Activated naive CD8-positive, alpha-beta T cell treated with anti-CD3 and anti-CD28 coated beads for 36 hours (primary cell): ENCODE measurements at places on chromosomes 13 and 19.
A peak's percentile ranks its signal among the peaks of the same experiment; 100 is the strongest.

DNA sequence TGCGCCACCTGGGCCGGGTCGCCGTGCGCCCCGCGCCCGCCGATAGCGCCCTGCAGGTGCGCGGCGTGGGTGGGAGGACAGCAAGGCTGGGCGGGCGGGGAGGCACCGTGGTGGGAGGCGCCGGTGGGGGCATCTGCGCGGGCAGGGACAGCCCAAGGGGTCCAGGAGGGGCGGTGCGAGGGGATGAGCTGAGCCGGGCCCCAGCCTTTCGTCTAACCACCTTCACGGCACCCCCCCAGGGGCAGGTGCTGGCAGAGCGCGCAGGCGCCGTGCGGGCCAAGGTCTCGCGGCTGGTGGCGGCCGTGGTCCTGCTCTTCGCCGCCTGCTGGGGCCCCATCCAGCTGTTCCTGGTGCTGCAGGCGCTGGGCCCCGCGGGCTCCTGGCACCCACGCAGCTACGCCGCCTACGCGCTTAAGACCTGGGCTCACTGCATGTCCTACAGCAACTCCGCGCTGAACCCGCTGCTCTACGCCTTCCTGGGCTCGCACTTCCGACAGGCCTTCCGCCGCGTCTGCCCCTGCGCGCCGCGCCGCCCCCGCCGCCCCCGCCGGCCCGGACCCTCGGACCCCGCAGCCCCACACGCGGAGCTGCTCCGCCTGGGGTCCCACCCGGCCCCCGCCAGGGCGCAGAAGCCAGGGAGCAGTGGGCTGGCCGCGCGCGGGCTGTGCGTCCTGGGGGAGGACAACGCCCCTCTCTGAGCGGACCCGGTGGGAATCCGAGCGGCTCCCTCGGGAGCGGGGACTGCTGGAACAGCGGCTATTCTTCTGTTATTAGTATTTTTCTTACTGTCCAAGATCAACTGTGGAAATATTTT, 3.1 kb downstream of the KISS1R start:
- H3K36me3 ChIP-seq = peaks cover 4% of the 10 kb centered on the region
- peaks cover 13% of the 10 kb centered on the region for H3K4me1 ChIP-seq
- H3K4me3 ChIP-seq = peak overlapping the region; percentile 79
- H3K27ac ChIP-seq = no peak overlapping the region
- H3K27me3 ChIP-seq = no peaks in the 10 kb centered on the region

GRCh38 chr19:35373492-35373891, 2.6 kb downstream of the GPR42 start:
- peaks cover 2% of the 10 kb centered on the region for H3K4me1 ChIP-seq
- peaks cover 10% of the 10 kb centered on the region for H3K27me3 ChIP-seq
- H3K36me3 ChIP-seq = no peaks in the 10 kb centered on the region
- DNase-seq = no peak
- H3K4me3 ChIP-seq = no peak overlapping the region
- no peak overlapping the region for H3K27ac ChIP-seq

- H3K36me3 ChIP-seq = no peaks in the 10 kb centered on the region
- no peak overlapping the region for H3K4me3 ChIP-seq
- no peak for DNase-seq
These were observed 2819.7 kb downstream of the PCDH9 start for GRCh38 chr13:64410276-64411053.

GRCh38 chr13:76406243-76406642, 480.0 kb downstream of the KCTD12 start:
- DNase-seq = no peak
- no peaks in the 10 kb centered on the region for H3K27me3 ChIP-seq
- no peaks in the 10 kb centered on the region for H3K4me1 ChIP-seq

DNA sequence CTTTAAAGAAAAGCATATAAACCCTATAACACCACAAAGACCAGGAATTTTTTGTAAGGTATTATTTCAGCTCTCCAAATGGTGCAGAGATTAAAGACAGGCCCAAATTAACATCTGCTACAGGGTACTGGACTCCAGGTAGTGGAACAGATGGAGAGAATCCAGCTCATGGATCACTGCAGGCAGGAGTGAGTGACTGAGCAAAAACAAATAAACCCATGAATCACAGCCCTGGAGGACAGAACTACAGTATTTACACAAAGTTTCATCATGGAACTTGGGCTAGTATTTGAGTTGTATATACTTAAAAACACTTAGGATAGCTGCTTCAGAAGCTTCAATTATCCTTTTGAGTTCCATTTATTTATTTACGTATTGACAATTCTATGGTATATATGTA, 132.8 kb upstream of the SPRY2 start:
- no peaks in the 10 kb centered on the region for H3K36me3 ChIP-seq
- H3K4me3 ChIP-seq = no peak overlapping the region
- no peaks in the 10 kb centered on the region for H3K27me3 ChIP-seq
- H3K4me1 ChIP-seq = no peaks in the 10 kb centered on the region
- DNase-seq = no peak

GRCh38 chr19:13152356-13152973, 2.3 kb downstream of the IER2 start:
- DNase-seq = no peak
- peak overlapping the region; percentile 100 for H3K27ac ChIP-seq
- peak overlapping the region; percentile 99 for H3K4me3 ChIP-seq
- peaks cover 26% of the 10 kb centered on the region for H3K36me3 ChIP-seq
- H3K27me3 ChIP-seq = peaks cover 14% of the 10 kb centered on the region

DNA sequence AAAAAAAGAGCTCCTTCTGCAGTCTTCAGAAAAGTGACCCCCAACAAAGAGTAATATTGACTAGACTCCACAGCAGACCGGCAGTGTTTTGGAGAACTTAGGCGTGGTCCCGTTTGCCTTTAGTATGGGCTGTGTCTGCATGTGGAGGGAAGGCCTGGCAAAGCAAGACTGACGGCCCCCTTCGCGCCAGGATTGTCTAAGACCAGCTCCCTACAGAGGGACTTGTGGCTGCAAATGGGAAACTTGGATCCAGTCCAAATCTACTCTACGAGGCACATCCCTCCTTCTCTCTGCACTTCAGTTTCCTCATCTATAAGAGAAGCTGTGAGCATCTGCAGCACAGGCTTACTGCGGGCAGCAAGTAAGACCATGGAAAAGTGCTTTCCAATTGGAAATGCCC, 350.0 kb downstream of the ZNF536 start:
- H3K27ac ChIP-seq = no peak overlapping the region
- no peak for DNase-seq
- no peak overlapping the region for H3K4me3 ChIP-seq
- H3K36me3 ChIP-seq = no peaks in the 10 kb centered on the region
- H3K27me3 ChIP-seq = peaks cover 19% of the 10 kb centered on the region

DNA sequence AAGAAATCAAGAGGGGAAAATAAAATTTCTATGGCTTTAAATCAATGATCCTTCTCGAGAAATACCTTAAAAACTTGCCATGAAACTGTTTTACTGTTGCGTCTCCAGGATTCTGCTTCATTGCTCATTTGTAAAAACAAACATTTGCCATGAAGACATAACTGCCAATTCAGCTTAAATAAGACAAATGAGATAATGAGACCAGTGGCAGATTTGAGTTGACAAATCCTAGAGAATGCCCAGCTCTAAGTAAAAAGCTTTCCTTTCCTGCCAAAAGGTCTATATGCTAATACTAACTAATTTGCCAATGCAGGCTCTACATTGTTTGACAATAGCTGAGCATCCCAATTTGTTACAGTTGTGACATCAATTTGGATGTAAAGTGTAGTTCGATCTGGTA, 400.5 kb upstream of the PCDH9 start:
- no peak overlapping the region for H3K4me3 ChIP-seq
- no peaks in the 10 kb centered on the region for H3K27me3 ChIP-seq
- no peak overlapping the region for H3K27ac ChIP-seq
- H3K4me1 ChIP-seq = no peaks in the 10 kb centered on the region
- DNase-seq = no peak

GRCh38 chr13:105805892-105806627, 729.4 kb downstream of the EFNB2 start:
- H3K36me3 ChIP-seq = no peaks in the 10 kb centered on the region
- H3K4me1 ChIP-seq = no peaks in the 10 kb centered on the region
- no peaks in the 10 kb centered on the region for H3K27me3 ChIP-seq

- H3K27ac ChIP-seq = peak overlapping the region; percentile 97
- peak overlapping the region; percentile 96 for H3K4me3 ChIP-seq
- H3K4me1 ChIP-seq = peaks cover 34% of the 10 kb centered on the region
- no peaks in the 10 kb centered on the region for H3K27me3 ChIP-seq
- DNase-seq = peak; percentile 68
- peaks cover 15% of the 10 kb centered on the region for H3K36me3 ChIP-seq
These were observed 155.5 kb downstream of the TBC1D4 start for GRCh38 chr13:75326173-75327134.

DNA sequence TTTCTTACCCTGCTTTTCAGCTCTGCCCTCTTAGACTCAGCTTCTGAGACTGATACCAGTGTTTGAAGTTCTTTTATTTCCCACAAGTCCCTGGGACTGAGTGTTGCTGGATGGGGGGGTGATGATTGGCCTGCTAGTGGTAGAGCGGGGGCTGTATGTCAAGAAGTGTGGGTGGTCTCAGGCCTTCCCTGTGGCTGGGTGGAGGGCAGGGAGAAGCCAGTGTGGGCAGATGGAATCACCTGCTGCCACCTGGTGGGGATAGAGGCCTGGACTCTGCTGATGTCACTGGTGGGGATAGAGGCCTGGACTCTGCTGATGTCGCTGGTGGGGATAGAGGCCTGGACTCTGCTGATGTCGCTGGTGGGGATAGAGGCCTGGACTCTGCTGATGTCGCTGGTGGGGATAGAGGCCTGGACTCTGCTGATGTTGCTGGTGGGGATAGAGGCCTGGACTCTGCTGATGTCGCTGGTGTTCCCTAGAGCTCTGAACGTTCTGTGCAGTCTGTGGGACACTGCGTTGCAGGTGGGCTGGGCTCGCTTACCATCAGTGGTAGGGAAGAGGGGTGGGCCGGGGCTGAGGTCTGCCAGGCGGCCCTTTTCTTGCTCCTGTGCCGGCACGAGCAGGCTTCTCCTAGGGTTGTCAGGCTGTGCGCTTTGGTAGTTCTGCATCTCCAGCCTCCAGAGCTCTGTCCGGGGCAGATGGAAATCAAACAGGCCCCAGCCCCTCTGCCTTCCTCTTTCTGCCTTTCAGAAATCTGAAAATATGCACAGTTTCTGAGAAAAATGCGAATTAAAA, 101.3 kb downstream of the ARHGEF7 start:
- peak; percentile 47 for DNase-seq
- H3K4me3 ChIP-seq = no peak overlapping the region
- no peaks in the 10 kb centered on the region for H3K27me3 ChIP-seq
- peak overlapping the region; percentile 12 for H3K27ac ChIP-seq
- peaks cover 37% of the 10 kb centered on the region for H3K4me1 ChIP-seq

- no peak overlapping the region for H3K4me3 ChIP-seq
- H3K27me3 ChIP-seq = no peaks in the 10 kb centered on the region
- no peak for DNase-seq
- no peaks in the 10 kb centered on the region for H3K4me1 ChIP-seq
- H3K36me3 ChIP-seq = no peaks in the 10 kb centered on the region
- no peak overlapping the region for H3K27ac ChIP-seq
These were observed 147.0 kb upstream of the RNF113B start for GRCh38 chr13:98324105-98324504.

GRCh38 chr13:103018556-103018955, 47.7 kb downstream of the SLC10A2 start:
- H3K27ac ChIP-seq = no peak overlapping the region
- H3K27me3 ChIP-seq = no peaks in the 10 kb centered on the region
- no peak overlapping the region for H3K4me3 ChIP-seq
- H3K36me3 ChIP-seq = no peaks in the 10 kb centered on the region

- no peak overlapping the region for H3K27ac ChIP-seq
- peaks cover 13% of the 10 kb centered on the region for H3K4me1 ChIP-seq
- H3K4me3 ChIP-seq = no peak overlapping the region
- peak; percentile 55 for DNase-seq
These were observed 6.0 kb upstream of the TNFAIP8L1 start for GRCh38 chr19:4633140-4633967.

- no peak overlapping the region for H3K4me3 ChIP-seq
- DNase-seq = no peak
- H3K27ac ChIP-seq = no peak overlapping the region
- no peaks in the 10 kb centered on the region for H3K4me1 ChIP-seq
- no peaks in the 10 kb centered on the region for H3K27me3 ChIP-seq
These were observed 22.9 kb upstream of the ZNF420 start for GRCh38 chr19:37055330-37055729.

GRCh38 chr19:54804101-54804500, 691 bp downstream of the KIR2DL4 start:
- H3K4me3 ChIP-seq = no peak overlapping the region
- DNase-seq = no peak
- no peaks in the 10 kb centered on the region for H3K4me1 ChIP-seq
- no peak overlapping the region for H3K27ac ChIP-seq
- H3K27me3 ChIP-seq = peaks cover 20% of the 10 kb centered on the region

DNA sequence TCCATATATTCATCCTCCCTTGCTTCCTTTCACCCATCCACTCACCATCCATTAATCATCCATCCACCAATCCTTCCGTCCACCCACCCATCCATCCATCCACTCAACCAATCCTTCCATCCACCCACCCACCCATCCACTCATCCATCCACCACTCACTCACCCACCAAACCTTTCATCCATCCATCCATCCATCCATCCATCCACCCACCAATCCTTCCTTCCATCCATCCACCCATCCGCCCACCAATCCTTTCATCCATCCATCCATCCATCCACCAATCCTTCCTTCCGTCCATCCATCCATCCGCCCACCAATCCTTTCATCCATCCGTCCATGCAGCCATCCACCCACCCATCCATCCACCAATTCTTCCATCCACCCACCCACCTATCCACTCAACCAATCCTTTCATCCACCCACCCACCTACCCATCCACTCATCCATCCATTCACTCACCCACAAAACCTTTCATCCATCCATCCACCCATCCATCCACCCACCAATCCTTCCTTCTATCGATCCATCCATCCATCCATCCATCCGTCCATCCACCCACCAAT, 3.0 kb downstream of the SBK3 start:
- peaks cover 1% of the 10 kb centered on the region for H3K4me1 ChIP-seq
- H3K27ac ChIP-seq = no peak overlapping the region
- peaks cover 25% of the 10 kb centered on the region for H3K27me3 ChIP-seq
- no peaks in the 10 kb centered on the region for H3K36me3 ChIP-seq
